ENCODE measurements at places on chromosomes 16 and 17.

DNA sequence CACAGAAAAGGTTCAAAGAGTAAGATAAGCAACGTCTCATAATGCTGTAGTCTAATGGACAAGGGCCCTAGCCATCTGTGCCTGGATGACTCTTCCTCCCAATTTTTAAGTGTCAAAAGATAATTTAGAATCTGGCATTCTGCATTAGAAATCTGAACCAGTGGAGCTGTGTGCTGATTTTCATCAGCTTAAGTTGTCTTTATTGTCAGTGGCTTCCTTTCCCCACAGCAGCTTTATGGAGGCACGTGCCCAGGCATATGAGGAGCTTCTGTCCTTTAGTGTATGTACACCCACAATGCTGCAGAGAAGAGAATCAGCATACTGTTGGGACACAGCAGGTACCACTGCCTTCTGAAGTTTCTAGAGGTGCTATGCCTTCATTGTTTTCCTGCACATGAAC, 37.9 kb downstream of the HEATR6 start:
- DNase-seq = no peak

GRCh38 chr17:66567234-66568170, 265.1 kb downstream of the PRKCA start:
- no peak for DNase-seq

DNA sequence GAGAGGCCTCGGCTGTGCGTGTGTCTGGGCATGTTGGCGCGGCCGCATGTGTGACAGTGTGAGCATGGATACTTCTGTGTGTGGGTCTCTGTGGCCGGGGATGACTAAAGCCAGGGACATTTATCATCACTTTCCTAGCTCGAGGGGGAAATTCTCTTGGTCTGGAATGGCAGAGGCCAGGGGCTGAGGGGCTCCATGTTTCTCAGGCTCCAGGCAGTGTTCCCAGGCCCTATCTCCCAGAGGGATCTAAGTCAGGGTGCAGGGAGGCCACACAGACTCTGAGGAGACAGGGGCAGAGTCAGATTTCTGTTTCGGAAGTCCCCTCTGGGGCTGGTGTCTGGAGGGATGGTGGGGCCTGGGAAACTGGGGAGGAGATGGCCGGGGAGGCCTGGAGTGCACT, 23.7 kb upstream of the SPNS2 start:
- DNase-seq = no peak

DNA sequence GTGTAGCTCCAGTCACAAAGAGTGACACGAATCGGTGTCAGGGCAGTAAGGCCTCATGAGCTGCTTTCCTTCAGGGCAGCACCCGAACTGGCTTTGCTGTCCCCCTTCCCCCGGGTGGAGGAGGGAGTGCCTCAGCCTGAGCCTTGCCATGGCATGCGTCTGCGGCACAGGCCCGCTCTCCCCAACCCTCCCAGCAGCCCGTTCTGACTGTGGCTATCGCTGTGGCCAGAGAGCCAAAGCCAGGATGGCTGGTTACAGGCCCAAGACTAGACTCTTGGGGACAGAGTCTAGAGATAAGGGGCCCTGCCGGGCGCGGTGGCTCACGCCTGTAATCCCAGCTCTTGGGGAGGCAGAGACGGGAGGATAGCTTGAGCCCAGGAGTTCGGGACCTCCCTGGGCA, 25.9 kb downstream of the CLUH start:
- DNase-seq = no peak

GRCh38 chr17:29588562-29589411, 661 bp downstream of the GIT1 start:
- DNase-seq = no peak

DNA sequence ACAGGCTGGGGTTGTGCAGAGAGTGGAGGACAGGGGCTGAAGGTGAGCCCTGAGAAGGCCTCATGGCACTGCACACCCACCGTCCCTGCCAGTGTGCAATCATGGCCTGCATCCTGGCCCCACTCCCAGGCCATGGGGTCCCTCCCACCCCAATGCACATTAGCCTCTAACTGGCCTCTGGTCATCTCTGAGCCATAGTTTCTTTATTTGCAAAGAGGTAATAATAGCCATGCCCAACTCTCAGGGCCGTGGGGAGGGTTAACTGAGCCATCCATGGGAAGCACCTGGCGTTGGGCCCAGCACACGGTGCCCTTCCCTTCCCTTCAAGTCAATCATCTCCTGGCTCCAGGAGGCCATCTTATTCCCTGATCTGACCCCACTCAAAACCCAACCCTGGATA, 10.8 kb upstream of the ITGA3 start:
- DNase-seq = no peak

DNA sequence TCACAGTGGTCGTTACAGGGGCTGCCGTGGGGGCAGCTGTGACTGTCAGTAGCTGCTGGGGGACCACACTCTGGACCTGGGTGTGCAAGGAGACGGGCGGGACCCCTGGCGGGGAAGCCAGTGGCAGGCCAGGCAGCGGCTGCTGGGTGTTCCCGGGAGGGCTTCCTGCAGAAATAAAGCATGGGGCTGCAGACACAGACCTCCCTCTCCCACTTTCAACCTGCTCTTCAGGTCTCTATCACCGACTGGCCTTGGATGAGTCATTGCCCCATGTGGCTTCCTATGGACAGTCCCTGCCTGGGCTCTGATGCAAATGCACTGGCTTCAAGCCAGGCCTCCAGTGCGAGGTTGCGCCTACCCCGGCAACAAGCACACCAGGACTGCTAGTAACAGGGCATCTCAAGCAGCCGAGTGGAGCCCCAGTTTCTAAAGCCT, 17.2 kb downstream of the SREBF1 start:
- no peak for DNase-seq

- no peak for DNase-seq
These were observed 4.7 kb downstream of the DYNC1LI2 start for GRCh38 chr16:66746682-66747081.
